Colonic mucosa (tissue), 4 donors: ENCODE measurements at places on chromosomes 16 and 17. TPM values are rescaled to one million over a fixed set of nuclear protein-coding genes. Genes with fewer than 3 reads are reported as not detected.

Gene NSMCE1
- total RNA-seq: 37.6 TPM

Gene NLRC3
- total RNA-seq: 2.0 TPM

Gene ATP6V0C
- total RNA-seq: 240 TPM

Gene ACSM2A
- total RNA-seq: 0.20 TPM

Gene SCN4A
- total RNA-seq: 0.27 TPM

Gene ADGRG1
- total RNA-seq: 68.9 TPM

Gene ATP2A1
- total RNA-seq: 2.9 TPM

Gene RMI2
- 12.0 TPM for total RNA-seq

Gene AATK
- 9.1 TPM for total RNA-seq

Gene FKBP10
- 10.3 TPM for total RNA-seq

Gene PMFBP1
- total RNA-seq: 4.9 TPM

DNA sequence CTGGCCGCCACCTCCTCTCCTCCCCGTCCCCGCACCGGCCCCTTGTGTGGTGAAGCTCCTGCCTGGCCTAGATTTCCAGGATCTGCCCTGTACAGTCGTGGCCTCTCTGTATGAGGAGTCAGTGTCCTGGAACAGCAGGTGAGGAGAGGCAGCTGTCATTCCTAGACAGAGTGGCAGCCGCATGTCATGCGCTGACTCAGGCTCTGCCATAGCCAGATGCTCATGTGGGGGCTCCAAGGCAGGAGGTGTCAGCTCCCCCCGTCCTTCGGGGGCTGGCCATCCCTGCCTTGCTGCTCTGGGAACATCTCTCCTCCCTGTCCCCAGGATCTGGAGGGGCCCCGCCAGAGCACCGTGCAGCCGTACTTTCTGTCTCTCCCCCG, 60.4 kb downstream of the BAIAP2 start:
- DNase-seq: no peak

DNA sequence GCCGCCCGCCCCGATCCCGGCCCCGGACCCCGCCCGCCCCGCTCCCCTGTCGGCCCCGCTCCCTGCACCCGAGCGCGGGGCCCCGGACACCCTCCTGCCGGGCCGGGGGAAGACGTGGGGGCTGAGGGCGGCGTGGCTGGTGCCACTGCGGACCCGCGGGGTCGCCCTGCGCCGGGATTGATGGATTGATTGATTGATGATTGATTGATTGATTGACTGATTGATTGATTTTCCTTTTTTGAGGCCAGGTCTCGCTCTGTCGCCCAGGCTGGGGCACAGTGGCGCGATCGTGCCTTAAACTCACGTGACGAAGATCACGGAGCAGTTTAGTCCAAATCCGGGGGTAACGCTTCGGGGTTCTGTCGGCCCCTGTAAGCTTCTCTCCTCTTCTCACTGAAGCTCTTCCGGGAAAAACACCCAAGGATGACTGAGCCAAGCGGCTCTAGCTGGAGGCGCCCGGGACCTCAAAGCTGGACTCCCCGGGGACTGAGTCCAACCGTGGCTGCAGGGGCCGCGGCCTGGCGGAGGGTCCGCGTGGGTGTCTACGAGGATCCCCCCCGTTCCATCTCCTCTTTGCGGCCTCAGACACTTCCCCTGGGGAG, 40.2 kb upstream of the BHLHA9 start:
- DNase-seq: no peak

GRCh38 chr17:46125831-46126230, 67.4 kb downstream of the KANSL1 start:
- DNase-seq: no peak

DNA sequence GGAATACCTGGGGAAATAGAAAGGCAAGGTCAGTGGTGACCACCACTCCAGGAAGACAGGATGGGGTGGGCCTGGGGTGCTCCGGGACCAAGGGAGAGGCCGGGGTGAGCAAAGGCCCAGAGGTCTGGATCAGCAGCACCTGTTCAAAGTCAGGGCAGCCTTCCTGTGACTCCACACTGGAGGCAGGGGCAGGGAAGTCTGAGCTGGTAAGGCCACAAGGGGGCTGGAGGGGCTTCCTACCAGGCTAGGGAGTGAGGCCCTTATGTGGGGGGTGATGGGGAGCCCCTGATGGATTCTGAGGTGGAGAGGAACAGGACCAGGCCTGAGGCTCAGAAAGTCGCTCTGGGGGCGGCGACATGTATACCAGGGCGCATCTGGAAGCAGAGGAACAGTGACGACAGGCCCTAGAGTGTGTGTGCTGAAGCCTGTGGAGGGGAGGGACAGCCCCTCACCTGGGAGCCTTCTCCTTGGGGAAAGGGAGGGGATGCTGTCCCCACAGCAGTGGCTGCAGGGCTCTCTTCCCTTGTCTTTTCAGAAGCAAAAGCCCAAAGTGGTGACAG, 3.7 kb downstream of the C16orf78 start:
- DNase-seq: no peak

- no peak for DNase-seq
Measured at GRCh38 chr16:17437981-17438380, 32.8 kb downstream of the XYLT1 start.

DNA sequence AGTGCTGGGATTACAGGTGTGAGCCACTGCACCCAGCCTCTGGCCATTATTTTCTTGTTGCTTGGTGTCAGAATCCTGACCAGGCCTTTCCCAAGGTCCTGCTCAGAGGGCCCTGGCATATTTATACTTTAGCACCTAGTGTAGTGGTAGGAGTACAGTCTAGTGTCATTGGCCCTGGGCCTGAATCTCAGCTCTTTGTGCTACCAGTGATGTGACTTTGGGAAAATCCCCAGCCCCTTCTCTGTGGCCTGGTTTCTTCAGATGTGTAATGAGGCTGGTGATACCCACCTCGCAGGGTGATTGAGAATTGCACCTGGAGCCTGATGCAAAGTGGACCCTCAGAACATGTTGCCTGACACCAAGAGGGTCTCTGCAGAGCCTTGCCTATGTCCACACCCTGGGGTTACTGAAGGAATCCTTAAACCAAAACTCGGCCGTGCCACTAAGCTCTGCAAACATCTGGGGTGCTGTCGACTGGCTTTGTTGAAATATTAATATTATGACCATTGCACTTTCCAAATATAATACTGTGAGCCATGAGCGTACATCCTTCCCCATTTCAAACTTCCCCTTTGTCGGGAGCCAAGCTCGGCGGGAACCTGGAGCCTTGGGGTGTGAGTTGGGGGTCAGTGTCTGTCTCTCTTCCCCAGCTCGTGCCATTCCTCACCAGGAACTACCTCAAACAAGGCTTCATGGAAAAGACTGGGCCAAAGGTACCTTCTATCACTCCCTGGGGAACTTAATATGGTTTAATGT, 18.0 kb upstream of the RNF135 start:
- no peak for DNase-seq

DNA sequence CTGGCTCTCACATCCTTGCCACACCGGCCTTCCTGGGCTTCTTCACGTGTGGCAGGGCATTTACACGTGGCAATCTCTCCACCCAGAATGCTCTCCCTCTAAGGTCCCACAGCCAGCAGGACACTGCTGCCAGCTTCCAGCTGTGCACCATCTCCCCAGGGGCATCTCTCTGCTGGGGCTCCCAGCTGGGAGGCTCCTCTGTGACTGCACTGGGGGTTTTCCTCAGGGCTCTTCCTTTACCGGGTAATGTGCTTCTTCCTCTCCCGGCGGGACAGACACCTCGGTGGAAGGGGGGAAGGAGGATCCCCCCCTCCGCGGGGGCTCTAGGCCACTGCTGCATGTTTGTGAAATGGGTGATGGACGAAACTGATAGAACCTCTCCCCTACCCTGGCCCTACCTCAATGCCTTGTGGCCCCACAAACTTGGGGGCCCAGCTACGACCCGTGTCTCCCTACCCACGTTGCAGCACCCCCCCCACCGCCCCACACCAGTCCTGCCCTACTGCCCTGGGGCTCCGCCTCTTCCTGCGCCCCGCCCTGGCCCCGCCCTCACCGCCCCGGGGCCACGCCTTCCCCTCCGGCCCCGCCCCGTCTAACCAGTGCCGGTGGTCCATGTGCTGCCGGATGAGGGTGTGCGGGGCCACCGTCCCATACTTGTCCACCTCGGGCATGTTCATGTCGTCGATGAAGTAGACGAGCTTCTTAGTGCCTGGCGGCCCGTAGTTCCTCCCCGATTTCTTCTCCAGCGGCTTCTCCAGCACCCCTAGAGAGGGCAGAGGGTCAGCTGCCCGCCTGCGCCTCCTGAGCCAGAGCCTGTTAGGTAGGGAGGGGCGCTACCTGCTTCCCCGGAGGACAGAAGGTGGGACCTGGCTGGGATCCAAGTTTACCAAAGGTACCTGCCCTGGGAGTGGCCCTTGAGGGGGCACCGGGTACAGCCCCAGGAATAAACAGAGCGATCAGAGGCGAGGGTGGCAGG, 92.6 kb downstream of the DNAH17 start:
- DNase-seq: peak; percentile 69

- no peak for DNase-seq
Measured at GRCh38 chr16:1280783-1281182, 24.9 kb downstream of the TPSD1 start.

DNA sequence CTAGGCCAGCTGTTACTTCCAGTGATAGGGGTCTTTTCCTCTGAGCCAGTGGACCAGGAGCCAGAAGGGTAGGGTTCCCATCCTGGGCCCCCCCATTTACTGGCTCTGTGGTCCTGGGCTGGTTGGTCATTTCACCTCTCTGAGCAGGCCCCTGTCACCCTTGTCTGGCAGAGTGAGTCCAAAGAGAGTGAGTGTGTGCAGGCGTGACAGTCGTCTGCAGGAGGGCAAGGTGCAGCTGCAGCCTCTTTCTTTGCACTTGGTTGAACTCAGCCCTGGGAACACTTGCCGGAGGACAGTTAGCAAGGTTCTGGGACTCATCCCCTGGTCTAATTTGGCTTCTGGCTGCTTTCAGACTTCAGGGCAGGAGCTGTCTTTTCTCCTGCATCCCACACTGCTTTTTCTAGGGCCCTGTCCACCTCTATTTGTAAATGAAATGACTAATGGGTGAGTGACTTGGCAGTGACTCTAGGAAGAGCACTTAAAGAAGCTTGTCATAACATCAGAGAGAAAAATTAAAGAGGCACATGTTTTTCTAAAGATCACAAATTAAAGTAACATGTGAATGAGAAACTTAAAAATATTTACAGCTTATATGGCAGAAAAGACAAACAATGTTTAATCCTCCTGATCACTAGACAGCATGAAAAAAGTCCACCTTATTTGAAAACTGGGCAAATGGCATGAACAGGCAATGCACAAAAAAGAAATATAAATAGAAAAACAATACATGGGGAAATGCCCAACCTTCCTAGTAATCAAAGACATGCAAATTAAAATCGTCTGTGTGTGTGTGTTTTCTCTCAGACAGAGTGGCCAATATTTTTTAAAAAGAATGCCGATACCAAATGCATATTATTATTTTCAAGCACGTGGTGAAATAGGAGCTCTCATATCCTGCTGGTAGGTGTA, 137.5 kb downstream of the NTN1 start:
- DNase-seq: no peak

- no peak for DNase-seq
Measured at GRCh38 chr17:28282596-28282995, 36.4 kb upstream of the TMEM97 start.

DNA sequence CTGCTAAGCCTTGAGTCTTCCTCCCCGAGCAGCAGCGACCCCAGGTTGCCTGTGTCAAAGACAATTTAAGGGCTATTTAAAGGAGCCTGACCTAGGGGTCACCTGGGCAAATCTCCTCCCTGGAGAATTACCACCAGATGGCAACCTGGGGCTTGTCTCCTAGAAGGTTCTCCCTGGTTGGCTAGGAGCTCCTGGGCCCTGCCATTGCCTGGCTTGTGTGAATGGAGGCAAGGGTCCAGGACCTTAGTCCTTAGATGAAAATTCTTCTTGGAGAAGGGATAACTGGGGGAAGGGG, 51.3 kb upstream of the TAC4 start:
- no peak for DNase-seq

GRCh38 chr17:9380361-9380760, 195.3 kb downstream of the STX8 start:
- DNase-seq: no peak

DNA sequence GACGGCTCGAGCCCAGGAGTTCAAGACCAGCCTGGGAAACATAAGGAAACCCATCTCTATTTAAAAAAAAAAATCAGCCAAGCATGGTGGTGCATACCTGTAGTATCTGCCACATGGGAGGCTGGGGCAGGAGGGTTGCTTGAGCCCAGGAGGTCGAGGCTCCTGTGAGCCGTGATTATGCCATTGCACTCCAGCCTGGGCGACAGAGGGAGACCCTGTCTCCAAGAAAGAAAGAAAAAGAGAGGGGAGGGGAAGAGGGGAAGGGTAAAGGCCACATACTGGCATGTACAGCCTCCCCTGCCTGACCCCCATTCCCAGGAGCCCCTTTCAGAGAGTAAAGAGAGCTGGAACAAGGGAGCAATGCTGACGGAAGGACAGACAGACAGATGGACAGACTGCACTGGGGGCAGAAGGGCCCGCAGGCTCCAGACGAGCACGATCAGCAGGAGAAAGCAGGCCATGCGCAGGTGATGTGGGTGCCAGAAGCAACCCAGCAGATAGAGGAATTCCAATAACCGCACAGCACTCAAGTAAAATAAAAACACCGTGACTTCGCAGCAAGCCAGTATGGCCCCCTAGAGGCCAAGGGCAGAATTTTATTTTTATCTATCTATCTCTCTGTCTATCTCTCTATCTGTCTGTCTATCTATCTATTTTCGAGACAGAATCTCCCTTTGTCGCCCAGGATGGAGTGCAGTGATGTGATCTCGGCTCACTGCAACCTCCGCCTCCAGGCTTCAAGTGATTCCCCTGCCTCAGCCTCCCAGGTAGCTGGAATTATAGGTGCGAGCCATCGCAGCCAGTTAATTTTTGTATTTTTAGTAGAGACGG, 27.1 kb upstream of the SNN start:
- peak; percentile 50 for DNase-seq

- DNase-seq: no peak
Measured at GRCh38 chr16:50609471-50609870, 61.3 kb downstream of the NKD1 start.

GRCh38 chr16:16178455-16179162, 44.7 kb downstream of the ABCC6 start:
- no peak for DNase-seq

GRCh38 chr17:81491181-81491581, 21.4 kb downstream of the ACTG1 start:
- DNase-seq: no peak

- DNase-seq: no peak
Measured at GRCh38 chr16:86718118-86718517, 139.8 kb downstream of the FOXL1 start.

GRCh38 chr16:71855937-71856662, 10.3 kb downstream of the ATXN1L start:
- no peak for DNase-seq

- DNase-seq: no peak
Measured at GRCh38 chr16:81994485-81994884, 16.8 kb downstream of the SDR42E1 start.

- DNase-seq: no peak
Measured at GRCh38 chr17:74632617-74633016, 9.1 kb upstream of the CD300E start.

- DNase-seq: no peak
Measured at GRCh38 chr16:47524007-47524405, 62.9 kb downstream of the PHKB start.

GRCh38 chr16:55809851-55810250, 23.0 kb downstream of the CES1 start:
- DNase-seq: no peak

DNA sequence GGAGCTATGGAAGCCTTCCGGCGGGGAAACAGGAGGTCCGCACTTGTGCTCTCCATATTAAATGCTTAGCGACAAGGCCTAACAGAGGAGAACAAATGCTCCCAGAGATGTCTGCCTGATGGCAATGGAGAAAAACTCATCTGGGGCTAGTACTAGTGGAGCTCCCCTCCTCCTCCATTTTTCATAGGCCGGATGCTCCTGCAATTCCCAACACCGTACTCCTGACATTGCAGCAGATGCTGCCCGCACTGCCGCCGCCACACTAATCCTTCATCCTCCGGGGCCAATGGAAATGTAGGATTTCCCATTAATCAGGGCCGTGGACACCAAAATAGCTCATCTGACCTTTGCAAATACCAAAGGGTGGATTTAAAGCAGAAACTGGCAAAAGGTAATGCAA, 27.5 kb downstream of the TOM1L2 start:
- DNase-seq: no peak
